T-helper 1 cell (primary cell): ENCODE measurements at places on chromosomes 5 and 9.

DNA sequence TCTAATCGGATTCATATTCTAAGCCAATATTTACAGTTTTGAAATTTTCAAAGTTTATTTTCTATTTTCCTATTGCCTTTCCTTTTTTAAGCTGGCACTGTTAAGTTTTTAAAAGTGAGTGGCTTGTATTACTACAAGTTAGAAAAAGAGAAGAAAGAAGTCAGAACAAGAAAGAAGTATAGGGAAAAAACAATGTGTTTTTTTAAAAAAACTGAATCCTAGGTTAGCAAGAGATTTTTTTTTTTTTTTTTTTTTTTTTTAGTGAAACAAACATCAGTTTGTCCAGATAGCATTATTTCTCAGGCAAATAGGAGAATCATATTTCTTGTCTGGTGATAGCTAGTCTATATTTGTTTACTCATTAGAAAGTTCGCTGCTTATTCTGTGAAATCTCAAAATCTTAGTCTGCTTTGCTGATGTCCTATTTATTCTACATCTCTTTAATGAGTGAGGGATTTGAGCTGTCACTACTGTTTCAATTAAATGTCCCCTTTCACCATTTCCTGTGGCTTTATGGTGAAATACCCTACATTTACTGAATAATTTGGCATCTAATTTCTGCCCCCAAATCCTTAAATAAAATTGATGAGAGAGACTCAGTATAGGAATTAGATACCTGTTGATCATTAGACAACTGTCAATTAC, 19.1 kb upstream of the LMNB1 start:
- DNase-seq, result no peak

DNA sequence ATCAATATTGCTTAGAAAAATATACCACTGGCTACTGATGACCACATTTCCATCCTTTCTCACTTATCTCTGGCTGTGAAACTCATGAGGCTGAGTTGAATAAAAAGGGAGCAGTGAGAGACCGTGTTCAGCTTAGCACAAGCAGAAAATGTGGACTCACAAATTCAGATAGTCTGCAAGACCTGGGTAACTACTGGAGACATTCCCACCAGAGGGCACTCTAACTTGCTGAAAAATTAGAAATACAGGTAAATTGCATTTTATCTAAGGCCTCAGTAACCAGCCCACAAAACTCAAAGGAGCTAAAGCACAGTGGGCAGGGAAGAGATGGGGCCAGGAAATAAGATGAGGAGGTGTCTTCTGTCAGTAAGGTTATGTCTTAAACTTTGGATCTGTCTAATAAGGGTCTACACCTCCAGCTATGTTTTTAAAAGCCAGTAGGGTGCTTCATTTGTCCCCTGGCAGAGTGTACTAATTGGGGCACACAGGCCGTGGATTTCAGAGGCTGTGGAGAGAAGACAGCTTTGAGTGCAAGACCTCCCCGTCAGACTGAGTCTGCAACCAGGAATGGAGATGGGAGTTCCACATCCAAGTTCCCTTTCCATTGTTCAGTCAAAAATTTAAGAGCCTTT, 8.7 kb upstream of the NDUFB6 start:
- no peak for DNase-seq

DNA sequence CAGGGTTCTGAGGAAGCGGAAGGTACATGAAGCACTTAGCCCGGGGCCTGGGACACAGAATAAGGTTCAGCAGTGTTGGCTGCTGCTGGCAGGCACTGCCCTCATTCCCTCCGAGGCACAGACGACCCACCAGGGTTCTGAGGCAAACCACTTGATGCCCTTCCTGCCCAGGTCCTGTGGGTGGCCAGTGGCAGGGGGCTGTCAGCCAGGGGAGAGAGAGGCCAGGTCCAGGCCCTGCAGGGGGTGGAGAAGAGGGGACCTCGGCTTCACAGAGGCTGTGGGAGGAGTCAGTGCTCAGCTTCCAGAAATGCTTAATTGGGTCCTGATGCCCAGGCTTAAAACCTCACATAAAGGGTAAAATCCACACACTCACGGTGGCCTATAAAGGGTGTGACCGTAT, 4.4 kb upstream of the ZDHHC12 start:
- DNase-seq, result no peak

DNA sequence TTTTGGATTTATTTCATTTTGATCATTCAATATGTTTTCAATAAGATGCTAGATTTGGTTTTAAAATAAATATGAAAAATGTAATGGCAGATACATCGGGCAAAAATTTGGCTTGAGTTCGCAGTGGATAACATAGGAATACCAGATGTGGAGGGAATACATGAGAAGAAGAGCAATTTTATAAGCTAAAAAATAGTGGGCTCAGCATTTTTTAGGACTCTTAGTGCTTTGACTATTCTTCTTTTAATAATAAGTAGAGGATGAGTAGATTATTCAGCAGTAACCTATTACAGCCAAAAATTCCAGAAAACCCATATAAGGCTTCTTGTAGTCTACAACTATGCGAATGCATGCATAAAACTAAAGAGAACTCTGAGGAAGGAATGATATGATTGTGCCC, 22.8 kb upstream of the GHR start:
- no peak for DNase-seq

GRCh38 chr5:112217843-112218579, 201.1 kb downstream of the EPB41L4A start:
- no peak for DNase-seq

DNA sequence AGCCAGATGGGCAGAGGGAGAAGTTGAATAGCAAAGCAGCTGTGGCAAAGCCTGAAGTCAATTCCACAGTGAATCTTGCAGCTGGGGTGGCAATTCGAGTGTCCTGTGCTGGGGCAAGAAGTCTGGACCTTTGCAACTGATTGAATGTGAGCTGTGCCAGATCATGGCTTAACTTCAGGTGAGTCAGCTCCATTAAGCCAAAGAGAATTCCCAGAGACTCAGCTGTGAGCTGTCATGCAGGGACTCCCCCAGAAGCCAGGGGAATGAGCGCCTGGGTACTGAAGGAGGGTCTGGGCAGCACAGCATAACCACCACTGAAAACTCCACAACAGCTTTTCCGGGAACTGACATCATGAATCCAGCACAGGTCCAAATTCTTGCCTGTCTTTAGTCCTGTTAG, 153.5 kb upstream of the TRPC7 start:
- no peak for DNase-seq

- peak; percentile 45 for DNase-seq
Observed at GRCh38 chr5:126851501-126852011, 74.6 kb downstream of the LMNB1 start.

GRCh38 chr9:89191004-89191403, 12.4 kb upstream of the SHC3 start:
- no peak for DNase-seq

GRCh38 chr5:132962429-132963021, 909 bp downstream of the AFF4 start:
- peak; percentile 1 for DNase-seq
